A549 treated with CORT108297 at 1 μM for 4 hours (cell line): ENCODE measurements at places on chromosomes 4 and X. TPM values are rescaled to one million over a fixed set of nuclear protein-coding genes. Genes with fewer than 3 reads are reported as not detected.

Gene CYSLTR1
- total RNA-seq = not detected in 5 replicates

Gene GPR34
- total RNA-seq = 0.05 TPM in 2 of 5 replicates, not detected in the others

Gene NEIL3
- total RNA-seq = 11.2 to 14.4 TPM (median 13.0 TPM) in 5 replicates

Gene NLGN4X
- total RNA-seq = 0.01 to 0.03 TPM in 2 of 5 replicates, not detected in the others
